ENCODE measurements at places on chromosomes 1 and 21.

GRCh38 chr1:166952002-166952746 is 23.2 kb downstream of the ILDR2 start:
- DNase-seq, result no peak

GRCh38 chr1:27372808-27373690 is 1.6 kb downstream of the FCN3 start:
- DNase-seq, result no peak

DNA sequence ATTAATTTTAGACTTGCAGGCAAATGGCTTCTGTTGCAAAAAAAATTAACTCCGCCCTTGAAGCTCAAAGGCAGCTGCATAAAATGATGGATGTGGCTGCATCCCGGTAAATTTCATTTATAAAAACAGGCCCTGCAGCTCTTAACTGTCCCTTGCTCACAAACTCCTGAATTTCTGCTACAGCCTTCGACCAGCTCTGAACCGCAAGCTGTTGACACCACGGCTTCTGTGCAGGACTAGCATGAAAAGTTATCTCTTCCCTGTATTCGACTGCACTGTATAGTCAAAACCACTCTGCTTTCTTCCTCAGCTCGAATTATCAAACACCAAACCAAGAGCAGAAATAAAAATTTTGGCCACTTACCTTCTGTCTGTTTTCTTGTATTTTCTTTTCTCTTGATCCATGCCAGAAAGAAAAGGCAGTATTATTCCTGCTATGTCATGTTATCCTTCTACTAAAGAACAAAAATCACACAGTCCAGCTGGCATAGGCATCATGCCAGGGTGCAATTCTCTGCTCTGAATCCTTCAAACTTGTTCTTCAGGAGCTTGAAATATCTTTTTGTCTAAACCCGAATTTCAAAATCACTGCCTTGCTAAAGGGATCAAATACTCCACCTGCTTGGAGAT is 195.5 kb upstream of the NCAM2 start:
- DNase-seq, result no peak

DNA sequence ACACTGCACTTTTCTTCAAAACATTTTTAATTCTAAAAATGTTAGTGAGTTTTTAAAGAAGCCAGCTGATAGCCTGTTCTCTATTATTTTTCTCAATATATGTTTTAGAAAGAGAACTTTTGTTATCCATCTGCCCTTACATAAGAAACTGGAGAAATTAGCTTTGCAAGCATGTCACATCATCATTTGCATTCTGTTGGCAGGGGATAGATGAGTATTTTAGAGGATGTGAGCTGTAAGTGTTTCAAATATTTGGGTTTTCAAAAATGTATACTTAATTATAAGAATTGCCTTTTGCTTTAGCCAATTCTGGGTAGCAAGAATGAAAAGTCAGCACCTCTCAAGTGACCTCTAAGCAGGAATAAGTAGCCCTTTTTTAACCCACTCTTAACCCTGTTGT is 7.4 kb downstream of the NFIA start:
- DNase-seq, result no peak

DNA sequence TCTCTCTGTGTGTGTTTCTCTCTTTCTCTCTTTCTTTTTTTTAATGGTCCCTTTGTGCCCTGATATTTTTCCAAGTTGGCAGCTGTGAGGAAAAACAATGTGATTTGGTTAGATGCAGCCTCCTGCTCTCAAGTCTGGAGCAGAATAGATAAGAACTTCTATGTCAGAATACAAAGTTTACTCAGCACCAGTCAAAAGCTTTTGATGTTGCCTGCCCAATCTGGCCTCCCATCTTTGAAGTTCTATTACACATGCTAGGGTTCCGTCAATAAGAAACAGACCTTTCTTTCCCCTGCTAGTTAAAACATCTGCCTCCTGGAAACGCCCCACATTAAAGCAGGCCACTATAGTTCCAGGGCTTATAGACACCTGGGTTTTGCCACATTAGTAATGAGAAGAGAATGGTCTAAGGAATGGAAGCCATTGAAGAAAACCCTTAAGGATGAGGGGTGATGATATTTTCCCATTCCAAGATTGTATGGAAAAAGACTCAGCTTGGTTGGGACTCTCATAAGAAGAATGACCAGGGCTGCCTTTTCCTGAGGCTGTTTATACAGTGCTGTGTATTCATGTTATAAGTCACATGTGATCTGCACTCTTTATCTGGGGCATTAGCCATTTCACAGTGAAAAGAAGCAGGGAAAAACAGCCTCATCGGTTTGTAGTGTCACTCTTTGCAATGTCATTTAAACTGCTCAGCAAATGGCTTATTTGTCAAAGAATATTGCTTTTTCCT is 414.7 kb upstream of the PROX1 start:
- no peak for DNase-seq

- DNase-seq, result no peak
Observed at GRCh38 chr1:175320804-175321203, 128.2 kb upstream of the KIAA0040 start.

GRCh38 chr1:69791311-69791710 is 223.6 kb downstream of the LRRC7 start:
- DNase-seq, result no peak

DNA sequence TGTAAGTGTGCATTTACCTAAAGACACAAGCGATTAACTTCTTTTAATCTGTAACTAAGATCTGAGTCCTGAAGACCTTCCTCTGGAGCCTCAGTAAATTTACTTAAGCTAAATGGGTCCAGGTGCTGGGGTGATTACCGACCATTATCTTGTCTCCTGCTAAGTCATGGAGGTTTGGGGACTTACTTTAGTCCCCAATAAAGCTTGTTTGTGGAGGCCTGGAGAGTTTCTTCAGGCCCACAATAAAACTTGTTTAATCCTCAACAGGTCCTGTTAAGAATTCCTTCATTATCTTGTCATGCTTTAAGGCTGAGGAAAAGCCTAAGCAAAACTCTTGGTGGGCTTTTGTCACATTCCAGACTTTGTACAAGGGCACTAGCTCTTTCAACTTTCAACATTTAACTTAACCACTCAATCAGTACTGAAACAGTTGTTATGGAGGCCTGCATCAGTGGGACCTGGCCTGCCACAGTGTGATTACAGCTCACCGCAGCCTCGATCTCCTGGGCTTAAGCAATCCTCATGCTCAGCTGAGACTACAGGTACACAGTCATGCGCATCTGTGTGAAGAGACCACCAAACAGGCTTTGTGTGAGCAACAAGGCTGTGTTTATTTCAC is 84.0 kb downstream of the FMO4 start:
- DNase-seq, result no peak

DNA sequence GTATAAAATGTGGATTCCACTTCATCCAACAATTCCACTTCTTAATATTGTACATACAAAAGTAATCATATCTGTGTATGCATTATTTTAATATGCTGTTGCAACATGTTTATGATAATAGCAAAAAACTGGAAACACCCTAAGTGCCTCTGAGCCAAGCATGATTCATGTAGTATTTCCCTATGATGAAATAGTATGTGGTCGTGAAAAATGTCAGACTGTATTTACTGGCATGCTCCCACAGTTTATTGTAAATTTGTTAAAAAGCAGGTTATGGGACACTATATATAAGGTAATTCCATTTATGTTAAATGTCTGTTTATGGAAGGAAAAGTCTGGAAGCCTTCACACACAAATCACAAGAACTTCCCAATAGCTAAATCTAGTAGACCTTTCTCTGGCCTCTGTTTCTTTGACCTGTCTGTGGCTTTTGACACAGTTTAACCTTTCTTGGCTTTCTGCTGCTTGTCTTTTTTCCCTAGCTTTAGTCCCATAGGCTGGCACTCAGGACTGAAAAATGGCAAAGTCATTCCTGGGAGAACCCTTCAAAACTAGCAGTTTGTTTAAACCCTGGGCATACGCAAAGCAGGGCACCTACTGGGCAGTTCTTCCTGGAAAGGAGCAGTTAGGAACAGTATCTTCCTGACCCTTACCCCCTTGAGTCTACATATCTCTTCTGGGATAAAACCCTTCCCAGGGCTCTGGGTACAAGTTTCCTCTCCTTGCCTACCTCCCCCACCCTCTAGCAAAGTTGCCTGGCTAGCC is 65.4 kb upstream of the ARTN start:
- no peak for DNase-seq

All from stimulated activated CD8-positive, alpha-beta memory T cell treated with anti-CD3 and anti-CD28 coated beads, Interleukin-7, amount 100 ng/mL, for 1 hour (primary cell).